ENCODE measurements at places on chromosomes 7 and 10.

DNA sequence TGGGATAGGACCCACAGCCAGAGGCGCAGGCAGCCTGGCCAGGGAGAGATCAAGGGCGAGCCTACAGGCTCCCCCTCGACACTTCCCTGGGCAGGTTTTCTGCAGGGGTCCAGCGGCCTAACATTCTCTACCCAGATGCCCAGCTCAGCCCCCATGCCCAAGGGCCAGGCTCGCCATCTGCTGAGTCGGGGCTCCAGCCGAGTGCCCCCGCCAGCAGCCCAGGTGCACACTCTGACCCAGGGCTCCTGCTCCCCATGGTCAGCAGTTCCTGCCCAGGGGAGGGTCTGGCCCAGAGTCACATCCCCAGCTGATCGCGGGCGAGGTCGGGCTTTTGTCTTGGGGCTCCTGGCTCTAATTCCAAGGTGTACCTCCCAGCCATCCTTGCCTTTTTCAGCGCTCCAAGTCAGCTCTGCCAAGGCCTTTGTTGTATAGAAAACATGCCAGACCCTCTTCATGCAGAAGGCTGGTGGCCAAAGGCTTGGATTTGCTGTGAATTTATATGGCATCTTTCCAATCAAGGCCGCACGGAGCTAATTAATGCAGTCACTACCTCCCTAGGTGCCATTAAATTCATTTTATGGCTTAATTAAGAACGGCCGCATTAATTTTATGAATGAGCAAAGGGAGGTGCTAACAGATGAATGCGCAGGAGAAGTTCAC, 120.6 kb downstream of the LRRC18 start:
- DNase-seq: no peak

DNA sequence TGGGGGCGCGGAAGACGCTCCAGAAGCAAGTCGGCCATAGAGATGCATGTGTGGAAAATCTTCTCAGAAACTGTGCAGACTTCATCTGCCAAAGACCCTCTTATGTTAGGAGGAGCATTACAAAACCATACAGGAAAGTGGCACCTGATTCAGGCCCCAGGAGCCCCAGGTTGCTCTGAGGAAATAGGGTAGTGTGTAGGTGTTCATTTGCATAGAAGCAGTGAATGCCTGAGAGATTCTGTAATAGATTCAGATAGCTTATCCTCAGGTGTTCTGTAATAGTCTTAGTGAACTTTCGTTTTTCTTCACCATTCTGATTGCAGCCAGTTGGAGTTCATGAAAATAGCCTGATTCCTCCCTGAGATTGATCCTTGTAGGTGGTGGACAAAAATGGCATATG, 106.4 kb upstream of the GJD4 start:
- DNase-seq: no peak

DNA sequence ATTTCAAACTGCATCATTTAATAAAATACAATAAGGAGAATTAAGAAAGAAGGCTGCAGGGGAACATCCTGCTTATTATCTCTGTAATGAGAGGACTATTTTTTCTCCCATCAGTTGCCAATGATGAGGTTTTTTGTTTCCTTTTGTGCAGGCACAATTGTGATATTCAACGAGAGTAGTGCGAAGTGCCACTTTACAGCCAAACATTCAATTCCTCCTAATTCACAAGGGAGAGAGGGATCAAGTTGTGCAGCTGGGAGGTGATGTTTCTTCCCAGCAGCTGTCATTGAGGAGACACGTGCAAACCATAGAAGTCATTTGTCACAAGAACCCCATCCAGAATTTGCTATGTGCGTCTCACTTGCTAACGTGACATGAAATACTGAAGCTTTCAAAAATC, 81.6 kb upstream of the ICA1 start:
- peak; percentile 89 for DNase-seq

- DNase-seq: peak; percentile 49
Observed at GRCh38 chr10:92689663-92690210, at the start of gene HHEX. Gene HHEX, plus strand, starts transcription at chr10:92689955. Its CDS starts 32 bp downstream, at chr10:92689987.

GRCh38 chr10:73900064-73900463, 10.9 kb upstream of the PLAU start:
- DNase-seq: no peak

DNA sequence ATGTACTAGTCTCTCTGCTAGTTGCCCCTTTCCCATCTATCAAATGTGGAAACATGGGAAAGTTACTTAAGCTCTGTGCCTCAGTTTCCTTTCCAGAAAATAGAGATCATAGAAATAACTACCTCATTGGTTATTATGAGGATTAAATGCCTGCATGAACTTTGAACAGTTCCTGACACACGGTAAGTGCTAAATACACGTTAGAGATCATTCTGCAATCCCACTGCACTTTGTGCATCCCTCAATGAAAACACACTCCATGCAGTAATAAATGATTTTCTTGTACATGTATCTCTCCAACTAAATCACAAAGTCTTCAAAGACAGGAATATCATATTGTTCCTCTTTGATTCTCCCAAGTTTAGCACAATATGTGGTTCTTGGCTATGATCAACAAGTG, 73.1 kb downstream of the PPP1R3C start:
- DNase-seq: no peak

GRCh38 chr7:47088329-47089067, 493.4 kb downstream of the TNS3 start:
- DNase-seq: peak; percentile 16

DNA sequence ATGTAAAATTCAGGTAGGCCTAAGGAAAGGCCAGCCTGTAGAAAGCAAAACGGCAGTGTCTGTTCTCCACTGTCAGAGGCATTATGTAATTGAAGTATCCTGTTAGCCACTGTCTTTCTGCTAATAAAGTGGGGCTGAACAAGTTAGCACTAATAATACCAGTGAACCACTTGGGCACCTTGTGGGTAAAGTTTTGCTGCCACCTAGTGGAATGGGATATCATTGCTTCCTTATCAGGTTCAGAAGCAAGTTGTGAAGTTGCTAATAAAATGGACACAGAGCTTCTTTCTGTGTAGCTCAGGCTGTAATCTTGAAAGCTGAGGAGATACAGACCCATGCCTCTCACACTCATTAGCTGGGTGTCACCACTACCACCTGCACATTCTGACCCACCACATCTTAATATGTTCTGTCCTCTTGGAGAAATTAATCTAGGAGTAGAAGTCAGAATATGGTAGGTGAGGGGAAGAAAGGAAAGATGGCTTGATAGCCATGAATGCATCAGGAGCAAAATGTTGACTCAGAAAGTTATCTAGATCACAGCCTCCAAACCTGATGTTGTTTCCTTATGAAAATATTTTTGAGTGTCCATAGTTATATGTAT, 175.1 kb downstream of the SEPTIN7 start:
- peak; percentile 70 for DNase-seq

DNA sequence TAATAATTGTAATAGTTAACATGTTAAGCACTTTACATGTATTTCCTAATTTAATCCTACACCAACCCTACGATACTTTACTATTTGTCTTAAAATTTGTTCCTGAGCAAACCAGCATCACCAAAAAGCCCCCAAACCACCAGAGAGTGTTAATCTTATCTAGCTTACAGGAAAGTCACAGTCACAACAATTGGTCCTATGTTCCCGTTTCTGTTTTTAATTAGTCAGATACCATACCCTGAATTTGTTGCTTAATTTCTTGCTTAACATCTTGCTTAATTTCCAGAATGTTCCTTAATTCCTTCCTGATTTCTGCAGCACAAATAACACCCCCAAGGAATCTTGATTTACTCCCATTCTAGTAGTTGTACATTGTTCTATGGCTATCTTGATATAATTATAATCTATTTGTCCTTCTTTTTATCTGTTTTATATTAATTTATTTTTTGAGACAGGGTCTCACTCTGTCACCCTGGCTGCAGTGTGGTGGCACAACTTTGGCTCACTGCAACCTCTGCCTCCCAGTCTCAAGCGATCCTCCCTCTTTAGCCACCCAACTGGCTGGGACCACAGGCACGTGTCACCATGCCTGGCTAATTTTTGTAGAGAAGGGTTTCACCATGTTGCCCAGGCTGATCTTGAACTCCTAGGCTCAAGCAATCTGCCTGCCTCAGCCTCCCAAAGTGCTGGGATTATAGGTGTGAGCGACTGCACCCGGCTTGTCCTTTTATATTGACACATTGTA, 6.6 kb upstream of the PDSS1 start:
- DNase-seq: no peak

GRCh38 chr7:107162475-107162874, 6.3 kb upstream of the HBP1 start:
- DNase-seq: no peak

DNA sequence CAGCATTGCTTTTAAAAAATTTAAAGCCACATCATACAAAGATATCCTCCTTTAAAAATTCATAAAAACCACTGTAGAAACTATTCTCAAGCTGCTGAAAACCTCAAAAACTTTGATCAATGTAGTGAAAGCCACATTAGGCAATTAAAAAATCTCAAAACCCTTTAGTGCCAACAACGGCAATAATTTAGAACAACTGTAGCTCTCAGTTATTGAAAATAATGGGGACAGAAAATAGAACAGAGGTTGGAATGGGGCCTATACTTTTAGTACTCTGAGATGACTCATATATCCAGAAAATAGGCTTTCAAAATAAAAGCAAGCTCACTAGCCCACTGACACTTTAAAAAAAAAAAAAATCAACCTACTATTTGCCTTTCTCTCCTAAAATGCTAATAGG, 87.5 kb downstream of the GSAP start:
- no peak for DNase-seq

All from DMS153 (cell line).